H1 (cell line): ENCODE measurements at places on chromosomes 11 and 22.

DNA sequence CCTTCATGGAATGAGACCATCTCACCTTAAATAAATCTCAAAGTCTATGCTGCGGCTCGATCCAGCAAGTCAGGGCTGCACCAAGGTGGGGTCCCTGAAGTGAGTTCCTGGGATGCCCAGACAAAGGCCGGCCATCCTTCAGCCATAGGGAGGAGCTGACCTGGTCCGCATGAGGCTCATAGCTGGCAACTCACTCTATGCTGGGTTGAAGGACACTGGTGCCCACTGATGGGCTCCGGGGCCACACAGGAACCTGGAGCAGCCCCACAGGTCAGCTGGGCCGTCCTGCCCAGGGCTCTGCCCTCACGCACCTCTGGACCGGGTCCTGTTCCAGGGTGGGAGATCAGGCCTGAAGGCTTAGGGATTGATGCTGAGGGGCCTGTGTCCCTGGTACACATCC lies 1339.3 kb downstream of the TBC1D22A start:
- DNase-seq: peak; percentile 10

DNA sequence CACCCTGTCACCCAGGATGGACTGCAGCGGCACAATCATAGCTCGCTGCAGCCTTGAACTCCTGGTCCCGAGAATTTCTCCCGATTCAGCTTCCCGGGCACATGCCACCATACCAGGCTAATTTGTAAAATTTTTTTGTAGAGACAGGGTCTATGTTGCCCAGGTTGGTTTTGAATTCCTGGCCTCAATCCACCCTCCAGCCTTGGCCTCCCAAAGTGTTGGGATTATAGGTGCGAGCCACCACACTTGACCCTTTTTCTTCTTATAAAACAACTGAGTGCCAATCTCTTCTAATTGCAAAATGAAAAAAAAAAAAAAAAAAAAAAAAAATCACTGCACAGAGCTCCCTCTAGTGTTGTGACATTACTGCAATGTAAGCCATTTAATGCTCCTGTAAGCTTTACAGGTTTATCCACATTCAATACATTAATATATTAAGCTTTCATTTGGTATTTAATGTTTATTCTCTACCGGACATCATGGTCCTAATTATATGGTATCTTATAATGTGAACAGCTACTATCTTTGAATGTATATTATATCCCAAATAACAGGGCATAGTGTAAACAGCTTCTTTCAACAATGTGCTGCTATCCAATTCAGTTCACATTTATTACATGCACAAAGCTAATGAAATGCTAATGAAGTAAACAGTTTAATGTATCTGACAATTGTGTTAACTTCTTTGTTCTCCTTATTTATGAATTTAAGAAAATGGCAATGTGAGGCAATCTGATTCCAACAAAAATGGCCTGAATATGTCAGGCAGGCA lies 44.6 kb downstream of the COPB1 start:
- DNase-seq: peak; percentile 52

DNA sequence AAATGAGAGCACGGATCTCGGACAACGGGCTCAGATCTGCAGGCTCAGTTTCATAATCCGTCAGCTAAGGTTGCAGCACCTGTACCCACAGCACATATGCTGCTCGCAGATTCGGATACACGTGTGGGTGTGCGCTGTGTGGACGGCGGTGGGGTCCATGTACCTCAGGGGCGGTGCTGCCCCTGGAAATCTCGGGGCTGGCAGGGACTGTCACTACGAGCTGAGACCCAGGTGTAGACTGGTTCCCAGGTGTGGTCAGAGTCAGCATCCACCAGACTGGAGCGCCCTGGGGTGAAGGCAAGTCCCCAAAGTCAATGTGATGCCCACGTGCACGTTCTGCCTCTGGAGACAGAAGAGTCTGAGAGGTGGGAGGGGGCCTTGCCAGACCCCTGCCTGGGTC lies 989.3 kb downstream of the BRD1 start:
- no peak for DNase-seq

- DNase-seq: no peak
These were observed 22.7 kb downstream of the PTDSS2 start for GRCh38 chr11:472816-473215.

- DNase-seq: peak; percentile 43
These were observed 6.5 kb upstream of the ALDH3B2 start for GRCh38 chr11:67680696-67681470.
